CD8-positive, alpha-beta T cell (primary cell): ENCODE measurements at places on chromosomes 4 and X.

DNA sequence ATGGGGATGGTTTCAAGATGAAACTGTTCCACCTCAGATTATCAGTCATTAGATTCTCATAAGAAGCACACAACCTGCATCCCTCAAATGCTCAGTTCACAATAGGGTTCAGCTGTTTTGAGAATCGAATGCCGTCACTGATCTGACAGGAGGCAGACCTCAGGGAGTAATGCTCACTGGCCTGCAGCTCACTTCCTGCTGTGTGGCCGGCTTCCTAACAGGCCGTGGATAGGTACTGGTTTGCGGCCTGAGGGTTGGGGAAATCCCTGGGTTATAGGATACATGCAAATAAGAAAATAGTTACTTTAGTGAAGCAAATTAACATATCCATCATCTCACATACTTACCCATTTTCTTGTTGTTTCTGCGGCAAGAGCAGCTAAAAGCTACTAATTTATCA is 160.4 kb downstream of the MAD2L1 start:
- DNase-seq: no peak

- DNase-seq: no peak
Measured at GRCh38 chr4:31482691-31483090, 762.5 kb downstream of the PCDH7 start.

- DNase-seq: no peak
Measured at GRCh38 chrX:97564496-97564895, 680.8 kb downstream of the RPA4 start.

DNA sequence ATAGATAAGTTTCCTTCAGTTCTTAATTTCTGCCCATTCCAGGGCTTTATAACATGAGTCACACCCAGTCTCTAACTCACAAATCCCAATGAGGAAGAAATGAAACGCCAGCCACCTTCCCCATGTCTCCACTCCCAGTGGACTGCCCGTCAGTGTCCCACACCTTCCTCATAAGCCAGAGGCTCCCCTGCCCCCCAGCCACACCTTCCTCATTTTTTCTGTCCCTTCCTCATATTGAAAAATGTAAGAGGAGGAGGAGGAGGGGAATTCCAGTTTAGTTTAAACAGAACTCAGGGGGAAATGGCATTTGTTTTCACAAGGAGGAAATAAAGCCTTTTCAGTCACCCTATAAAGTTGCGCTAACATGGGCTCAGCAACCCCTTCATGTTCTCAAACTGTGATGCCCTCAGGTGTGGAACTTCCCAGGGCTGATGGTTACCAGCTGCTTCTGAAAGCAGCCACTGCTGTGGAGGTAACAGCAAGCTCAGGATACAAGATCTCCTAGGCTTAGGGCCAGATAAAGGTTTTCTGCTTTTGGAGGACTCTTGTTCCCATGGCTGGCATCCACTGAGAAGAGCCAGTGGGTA is 97.8 kb downstream of the PARM1 start:
- DNase-seq: no peak

GRCh38 chr4:104930298-104930697 is 216.4 kb upstream of the TET2 start:
- no peak for DNase-seq

DNA sequence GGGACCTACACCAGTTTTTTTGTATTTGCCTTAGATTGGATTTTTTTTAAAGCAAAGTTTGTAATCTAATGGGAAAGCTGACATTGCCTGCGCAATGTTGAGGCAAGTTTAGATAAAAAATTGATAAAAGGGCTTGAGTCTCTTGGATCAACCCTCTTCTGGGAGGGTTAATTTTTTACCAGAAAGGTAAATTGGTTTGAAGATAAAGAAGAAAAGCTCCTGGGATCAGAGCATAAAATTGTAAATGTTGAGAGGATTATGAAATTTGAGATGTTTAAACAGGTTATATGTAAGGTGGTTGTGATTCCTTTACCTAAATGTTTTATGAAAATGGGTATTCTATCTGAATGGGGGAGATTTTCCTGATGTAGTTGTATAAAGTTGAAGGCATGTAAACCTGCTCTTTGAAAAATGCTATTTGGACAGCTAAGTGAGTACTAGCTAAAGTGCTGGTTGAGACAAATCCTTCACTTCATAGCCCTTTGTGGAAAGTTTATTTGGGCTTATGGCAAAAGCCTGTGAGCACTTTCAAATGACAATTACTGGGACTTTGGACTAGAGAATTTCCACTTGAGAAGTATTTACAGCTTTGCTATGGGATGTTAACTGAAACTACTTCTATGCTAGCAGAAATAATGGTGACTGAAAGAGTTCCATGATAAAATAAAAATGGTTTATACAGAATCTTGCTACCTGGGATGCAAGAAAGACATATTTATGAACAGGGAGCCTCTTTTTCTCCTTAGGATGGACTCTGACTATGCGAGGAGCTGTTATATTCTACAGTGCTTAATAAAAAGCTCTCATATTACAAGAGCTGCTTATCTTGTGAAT is 56.2 kb downstream of the UGT2B10 start:
- no peak for DNase-seq

- no peak for DNase-seq
Measured at GRCh38 chr4:55398966-55399365, 3.2 kb downstream of the TMEM165 start.

DNA sequence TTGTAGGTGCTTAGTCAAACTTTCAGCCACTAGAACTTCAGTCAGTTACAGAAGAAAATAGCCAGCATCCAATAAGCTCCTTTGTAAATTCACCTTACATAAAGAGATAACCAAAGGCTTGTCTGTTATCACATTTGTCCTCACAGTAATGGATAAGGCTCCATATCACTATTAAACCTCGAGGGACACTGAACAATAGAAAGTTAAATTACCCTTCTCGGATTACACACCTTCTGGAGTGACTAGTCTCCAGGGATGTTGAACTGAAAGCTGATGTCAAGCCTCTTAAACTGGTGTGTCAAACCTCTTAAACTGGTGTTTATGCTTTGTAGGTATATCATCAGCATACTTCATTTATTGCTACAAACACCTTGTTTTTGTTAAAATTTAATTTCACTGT is 639.0 kb downstream of the CENPC start:
- no peak for DNase-seq

DNA sequence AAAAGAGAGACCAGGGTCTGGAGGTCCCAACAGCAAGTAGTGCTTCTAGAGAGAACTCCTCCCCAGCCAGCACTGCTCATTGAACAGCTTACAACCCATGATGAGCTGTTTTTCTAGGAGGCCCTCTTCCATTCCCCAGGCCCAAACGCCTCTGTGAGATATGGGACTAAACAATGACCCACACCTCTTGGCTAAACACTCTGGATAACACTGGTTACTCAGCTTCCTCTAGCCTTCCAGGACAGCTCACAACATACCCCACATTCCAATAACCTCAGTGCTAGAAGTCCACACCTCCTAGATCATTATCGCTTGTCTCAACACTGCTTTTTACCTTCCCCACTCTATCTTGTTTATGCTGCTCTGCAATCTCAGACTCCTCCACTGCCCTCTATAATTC is 35.4 kb upstream of the PGRMC2 start:
- DNase-seq: no peak

GRCh38 chrX:16756724-16757123 is 29.5 kb upstream of the TXLNG start:
- DNase-seq: no peak

DNA sequence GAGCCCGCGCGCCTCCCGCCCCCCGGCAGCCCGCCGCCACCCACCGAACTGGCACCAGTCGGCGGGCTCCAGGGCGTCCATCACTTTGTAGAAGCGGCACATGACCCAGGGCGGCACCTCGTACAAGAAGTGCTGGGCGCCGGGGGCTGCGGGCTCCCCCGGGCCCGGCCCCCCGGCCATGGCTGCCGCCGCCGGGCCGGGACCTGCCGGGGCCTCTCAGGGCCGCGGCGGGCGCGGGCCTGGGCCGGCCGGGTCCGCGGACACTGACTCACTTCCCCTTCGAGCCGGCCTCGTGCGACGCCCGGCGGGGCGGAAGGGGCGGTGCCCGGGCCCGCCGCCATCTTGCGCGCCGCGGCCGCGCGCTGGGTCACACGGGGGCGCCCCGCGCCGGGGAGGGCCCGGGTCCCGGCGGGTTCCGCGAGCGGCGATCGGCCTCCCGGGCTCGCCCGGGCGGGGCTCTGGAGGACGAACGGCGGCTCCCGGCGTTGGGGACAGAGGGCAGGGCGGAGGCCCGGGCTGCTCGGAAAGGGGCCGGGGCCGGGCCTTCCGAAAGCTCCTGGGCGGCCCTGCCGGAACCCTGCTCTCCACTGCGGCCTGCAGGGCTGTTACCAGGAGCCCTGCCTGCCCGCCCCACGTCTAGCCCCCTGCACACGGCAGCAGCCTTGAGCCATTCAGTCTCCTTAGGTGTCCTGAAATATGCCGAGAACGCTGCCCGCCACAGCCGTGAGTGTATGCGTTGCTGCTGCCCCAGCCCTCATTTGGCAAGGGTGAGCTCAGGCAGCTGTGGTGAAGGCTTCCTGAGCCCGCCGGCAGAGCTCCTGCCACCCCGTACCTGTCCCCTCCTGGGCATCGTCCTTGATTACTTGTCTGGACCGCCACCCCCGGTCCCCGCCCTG is at the start of gene IRAK1:
TSS of gene IRAK1 (minus strand) at position 270 of the 896 bp plus-strand sequence. CDS start at position 180, 90 bp downstream.
- peak; percentile 38 for DNase-seq

DNA sequence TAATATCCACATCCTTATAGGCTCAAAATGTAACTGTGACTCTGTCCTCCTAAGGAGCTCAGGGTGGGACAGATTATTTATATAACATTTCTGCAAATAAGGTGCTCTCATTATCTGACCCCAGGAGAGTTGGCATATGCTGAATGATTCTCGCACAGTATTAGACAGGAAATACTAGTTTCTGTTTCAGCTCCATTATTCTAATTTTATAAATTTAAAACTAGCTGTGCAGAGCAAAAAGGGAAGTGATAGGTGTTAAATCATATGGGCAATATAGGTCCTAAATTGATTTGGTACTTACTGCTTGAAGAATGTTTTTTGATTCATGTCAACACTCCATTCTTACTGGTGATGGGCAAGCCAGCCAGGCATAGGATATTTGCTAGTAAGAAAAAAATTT is 141.5 kb downstream of the GLRA2 start:
- no peak for DNase-seq

DNA sequence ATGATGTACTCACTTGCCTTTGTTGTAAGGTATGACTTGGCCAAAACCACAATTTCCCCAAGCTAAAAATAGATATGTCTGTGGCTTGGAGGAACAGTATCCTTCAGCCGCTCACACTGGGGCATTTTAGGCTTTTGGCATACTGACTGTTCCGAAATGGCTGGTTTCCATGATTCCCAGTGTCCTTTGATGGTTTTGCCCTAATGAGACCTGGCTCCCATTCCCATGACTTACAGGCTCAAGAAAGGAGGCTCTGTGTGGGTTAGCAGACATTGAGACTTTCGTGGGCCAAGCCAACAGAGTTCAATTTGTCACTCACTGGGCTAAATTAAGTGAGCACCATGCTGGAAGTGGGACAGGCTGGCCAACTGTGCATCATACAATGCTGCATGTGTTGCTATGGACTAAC is 150.6 kb downstream of the CEP135 start:
- no peak for DNase-seq

GRCh38 chr4:179112441-179113170 is 1670.4 kb upstream of the AGA start:
- no peak for DNase-seq

DNA sequence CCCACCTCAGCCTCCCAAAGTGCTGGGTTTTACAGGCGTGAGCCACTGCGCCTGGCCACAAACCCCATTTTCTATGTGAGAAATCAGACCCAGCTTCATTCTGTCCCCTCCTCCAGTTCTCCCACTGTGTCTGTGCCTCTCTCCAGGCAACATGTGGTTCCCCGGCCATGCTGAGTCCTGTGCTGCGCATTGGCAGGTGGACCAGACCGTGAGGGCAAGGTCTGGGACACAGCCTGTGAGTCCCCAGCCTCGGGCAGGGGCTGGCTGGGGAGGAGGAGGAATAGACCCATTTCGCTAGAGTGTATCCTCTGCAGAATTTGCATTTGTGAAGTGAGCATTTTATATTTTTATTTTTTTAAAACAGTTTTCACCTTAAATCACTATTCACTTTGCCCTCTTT is 21.5 kb upstream of the CLDN24 start:
- no peak for DNase-seq

DNA sequence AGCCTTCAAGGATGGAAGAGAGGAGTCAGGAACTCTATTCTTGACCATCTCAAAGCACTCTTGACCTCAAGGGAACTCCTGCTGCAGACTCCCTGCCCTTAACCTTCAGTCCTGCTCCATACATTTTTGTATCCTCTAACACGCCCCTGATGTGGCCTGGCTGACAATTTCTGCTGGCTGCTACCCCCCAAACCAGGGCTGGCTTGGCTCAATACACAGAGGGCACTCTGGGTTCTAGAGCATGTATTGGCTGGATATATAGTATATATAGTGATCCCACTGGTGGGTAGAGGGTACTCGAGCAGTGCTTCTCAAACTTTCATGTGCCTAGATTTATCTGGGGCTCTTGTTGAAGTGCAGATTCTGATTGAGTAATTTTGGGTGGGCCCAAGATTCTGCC is 101.9 kb downstream of the SMIM20 start:
- no peak for DNase-seq

- no peak for DNase-seq
Measured at GRCh38 chr4:159042097-159042605, 60.7 kb upstream of the RAPGEF2 start.

DNA sequence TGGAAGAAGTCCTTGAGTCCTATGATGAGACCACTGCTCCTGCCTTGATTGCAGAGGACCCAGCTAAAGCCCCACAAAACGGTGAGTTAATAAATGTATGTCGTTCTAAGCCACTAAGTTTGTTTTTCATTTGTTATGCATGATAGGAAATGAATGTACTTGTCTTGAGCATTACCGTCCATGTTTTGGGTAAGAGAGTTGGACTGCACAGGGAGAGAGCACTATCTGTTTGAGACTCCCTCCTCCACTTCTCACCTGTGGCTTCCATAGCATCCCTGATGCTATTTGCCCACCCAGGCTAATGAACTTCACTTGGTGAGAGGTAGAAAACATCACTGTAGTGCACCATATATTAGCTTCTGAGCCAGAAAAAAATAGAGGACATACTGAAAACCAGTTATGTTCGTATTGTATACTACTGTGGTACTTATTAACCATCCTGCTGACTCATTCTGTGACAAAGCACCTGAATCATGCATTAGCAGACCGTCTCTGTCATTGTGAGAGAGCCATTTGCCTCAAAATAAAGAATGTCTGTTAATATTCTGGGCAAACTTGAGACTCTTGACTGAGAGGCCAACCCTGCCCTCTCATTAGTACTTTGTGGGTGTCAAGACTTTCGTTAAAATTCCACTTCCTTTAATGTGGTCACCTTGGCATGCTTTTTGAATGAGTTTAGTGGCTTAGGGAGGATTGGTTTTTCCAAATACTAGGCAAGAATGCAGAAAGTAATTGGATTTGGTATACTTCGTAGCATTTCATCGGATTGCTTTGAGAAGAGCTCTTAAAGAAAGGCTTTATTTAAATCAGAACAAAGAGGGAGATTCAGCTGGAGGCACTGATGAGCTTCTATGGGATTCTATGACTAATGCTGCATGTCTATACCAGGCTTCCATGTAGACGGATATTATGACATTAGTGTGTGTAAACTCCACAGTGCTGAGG is 99.3 kb upstream of the GRPR start:
- DNase-seq: no peak

DNA sequence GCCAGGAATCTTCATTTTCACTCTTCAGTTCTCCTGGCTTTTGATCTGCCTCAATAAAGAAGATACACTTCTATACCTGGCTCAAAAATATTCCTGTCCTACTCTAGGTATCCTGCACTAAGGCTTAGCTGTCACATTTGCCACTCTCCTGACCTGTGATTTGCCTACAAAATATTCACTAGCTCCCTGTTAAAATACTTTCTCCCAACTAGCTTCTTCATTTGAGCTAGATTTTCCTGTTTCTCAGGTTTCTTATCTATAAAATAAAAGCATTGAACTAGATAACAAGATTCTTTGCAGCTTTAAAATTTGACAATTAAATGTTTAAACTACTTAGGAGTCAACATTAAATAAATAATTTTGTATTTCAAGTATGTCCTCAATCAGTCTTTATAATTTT is 53.2 kb downstream of the CHIC2 start:
- no peak for DNase-seq
